ENCODE measurements at places on chromosomes 12 and 14. TPM values are rescaled to one million over a fixed set of nuclear protein-coding genes. Genes with fewer than 3 reads are reported as not detected.
A peak's percentile ranks its signal among the peaks of the same experiment; 100 is the strongest.

The LACRT gene
- total RNA-seq = not detected

The SDR9C7 gene
- not detected for total RNA-seq

The GNPNAT1 gene
- 26.4 TPM for total RNA-seq

The RTL1 gene
- total RNA-seq = not detected

The BEST3 gene
- total RNA-seq = not detected

The CCDC197 gene
- not detected for total RNA-seq

The DDX54 gene
- total RNA-seq = 121 TPM

The SMIM41 gene
- not detected for total RNA-seq

The GUCY2C gene
- not detected for total RNA-seq

The ITGA7 gene
- 1.1 TPM for total RNA-seq

- no peak for DNase-seq
- H3K36me3 ChIP-seq = no peaks in the 10 kb centered on the region
These were observed 216.7 kb upstream of the TMTC1 start for GRCh38 chr12:30000401-30000800.

DNA sequence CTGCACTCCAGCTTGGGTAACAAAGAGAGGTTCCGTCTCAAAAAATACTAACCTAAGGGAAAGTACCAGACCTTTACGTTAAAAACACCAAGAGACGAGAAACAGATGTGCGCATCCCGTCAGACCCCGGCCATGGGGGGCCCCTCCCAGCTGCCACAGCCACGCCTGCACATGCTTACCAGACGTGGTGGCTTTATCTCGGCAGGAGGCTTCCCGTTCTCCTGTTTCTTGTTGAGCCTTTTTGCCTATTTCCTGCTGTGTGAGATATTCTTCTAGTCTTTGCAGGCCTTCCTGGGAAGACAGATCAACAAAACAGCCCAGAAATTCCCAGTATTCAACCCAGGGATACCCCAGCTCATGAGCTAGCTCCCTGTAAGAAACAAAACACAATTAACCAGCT, 23.6 kb downstream of the PGAM5 start:
- no peak for DNase-seq
- no peak overlapping the region for H3K27ac ChIP-seq
- no peaks in the 10 kb centered on the region for H3K4me1 ChIP-seq
- no peaks in the 10 kb centered on the region for H3K27me3 ChIP-seq
- H3K36me3 ChIP-seq = peaks cover 72% of the 10 kb centered on the region

GRCh38 chr14:104118006-104118844, 20.2 kb upstream of the KIF26A start:
- no peak overlapping the region for H3K27ac ChIP-seq
- no peaks in the 10 kb centered on the region for H3K4me1 ChIP-seq
- DNase-seq = no peak
- H3K4me3 ChIP-seq = no peak overlapping the region
- no peaks in the 10 kb centered on the region for H3K36me3 ChIP-seq
- peaks cover 25% of the 10 kb centered on the region for H3K27me3 ChIP-seq

DNA sequence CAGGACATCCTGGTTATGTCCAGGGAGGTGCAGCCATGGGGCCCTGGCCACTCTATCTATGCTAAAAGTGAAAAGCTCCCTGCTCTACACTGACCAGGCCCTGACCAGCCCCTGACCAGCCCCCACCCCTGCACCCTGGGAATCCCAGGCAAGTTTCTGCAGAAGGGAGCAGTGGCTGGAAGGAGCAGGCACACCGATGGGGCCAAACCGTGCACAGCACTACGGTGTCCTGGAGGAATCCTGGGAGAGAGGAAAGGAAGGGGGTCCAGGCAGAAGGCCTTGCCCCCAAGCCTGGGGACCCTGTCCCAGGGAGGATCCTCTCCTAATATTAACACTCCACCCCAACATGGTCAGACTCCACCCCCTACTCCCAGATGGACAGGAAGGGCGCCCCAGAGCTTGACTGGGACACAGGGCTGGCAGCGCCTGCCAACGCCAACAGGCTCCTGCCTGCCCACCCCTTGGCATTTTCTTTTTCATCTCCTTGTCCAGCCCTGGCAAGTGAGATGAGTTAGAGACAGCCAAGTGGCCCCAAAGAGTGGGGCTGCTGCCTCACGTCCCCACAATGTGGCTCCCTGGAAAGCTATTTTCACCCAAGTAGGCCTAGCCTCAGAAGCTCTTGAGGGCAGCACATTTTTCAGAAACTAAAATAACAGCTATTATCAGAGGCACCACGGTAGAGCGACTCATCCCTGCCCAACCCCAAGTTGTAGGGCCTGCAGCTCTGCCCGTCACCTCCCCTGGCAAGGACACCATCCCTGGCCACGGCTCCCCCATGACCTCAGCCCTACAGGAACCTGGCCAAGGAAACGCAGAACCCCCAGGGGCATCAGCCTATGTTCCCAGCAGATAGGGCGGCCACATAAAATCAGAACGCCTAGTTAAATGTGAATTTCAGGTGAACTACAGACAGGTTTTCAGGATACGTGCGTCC, 82.6 kb downstream of the SCARB1 start:
- H3K36me3 ChIP-seq = peaks cover 2% of the 10 kb centered on the region
- H3K27ac ChIP-seq = no peak overlapping the region
- H3K27me3 ChIP-seq = no peaks in the 10 kb centered on the region
- no peak for DNase-seq

- H3K4me3 ChIP-seq = no peak overlapping the region
- no peak overlapping the region for H3K27ac ChIP-seq
- H3K36me3 ChIP-seq = no peaks in the 10 kb centered on the region
- DNase-seq = no peak
- no peaks in the 10 kb centered on the region for H3K27me3 ChIP-seq
These were observed 16.9 kb downstream of the ASPG start for GRCh38 chr14:104102282-104102914.

GRCh38 chr14:77730976-77731497, 23.1 kb downstream of the SLIRP start:
- no peak overlapping the region for H3K27ac ChIP-seq
- H3K36me3 ChIP-seq = peaks cover 55% of the 10 kb centered on the region
- H3K4me1 ChIP-seq = no peaks in the 10 kb centered on the region
- H3K4me3 ChIP-seq = no peak overlapping the region
- no peaks in the 10 kb centered on the region for H3K27me3 ChIP-seq
- DNase-seq = no peak

- no peak overlapping the region for H3K27ac ChIP-seq
- no peaks in the 10 kb centered on the region for H3K27me3 ChIP-seq
- no peaks in the 10 kb centered on the region for H3K4me1 ChIP-seq
- no peak for DNase-seq
- H3K4me3 ChIP-seq = no peak overlapping the region
These were observed 399.6 kb downstream of the KCNH5 start for GRCh38 chr14:62645649-62646048.

DNA sequence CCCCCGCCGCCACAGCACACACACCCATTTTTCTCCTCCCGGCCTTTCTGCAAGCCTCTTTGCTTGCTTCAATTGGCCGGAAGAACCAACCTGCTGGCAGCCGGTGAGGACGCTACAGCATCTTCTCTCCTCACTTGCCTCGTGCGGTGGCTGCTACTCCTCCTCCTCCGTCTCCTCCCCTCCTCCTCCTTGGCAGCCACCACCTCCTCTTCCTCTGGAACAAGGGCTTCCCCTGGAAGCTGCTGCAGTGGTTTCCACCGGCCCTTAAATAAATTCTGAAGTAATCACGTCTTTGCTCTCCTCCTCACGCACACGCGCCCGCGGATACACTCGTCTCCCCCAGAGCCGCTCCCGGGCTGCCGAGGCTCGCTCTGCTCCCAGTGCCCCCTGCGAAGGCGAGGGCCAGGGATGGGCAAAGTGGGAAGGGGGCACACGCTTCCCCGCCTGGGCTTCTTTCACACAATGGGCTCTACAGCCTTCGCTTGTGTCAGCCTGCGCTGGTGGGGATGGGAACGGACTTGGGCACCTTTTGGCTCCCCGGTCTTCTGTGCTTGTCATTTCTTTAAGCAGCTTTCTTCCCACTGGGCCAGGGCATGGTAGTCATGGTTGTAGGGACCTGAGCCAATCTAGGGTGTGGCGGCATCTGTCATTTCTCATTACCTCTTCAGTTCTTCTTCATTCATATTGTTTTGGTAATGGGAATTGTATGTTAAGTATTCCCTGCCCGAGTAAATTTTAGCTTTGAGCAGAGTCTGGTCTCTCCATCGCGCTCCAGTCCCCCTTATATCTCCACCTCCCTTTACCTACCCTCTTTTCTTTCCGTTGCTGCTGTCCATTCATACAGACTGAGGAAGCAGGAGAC, at the start of gene PPFIA2:
Gene PPFIA2, minus strand, starts transcription at position 161 of the 862 bp plus-strand sequence.
- no peak within 1 kb of the TSS for H3K27ac ChIP-seq
- no peaks in the 10 kb centered on the region for H3K36me3 ChIP-seq
- peak within 1 kb of the TSS; percentile 58 for H3K4me3 ChIP-seq
- no peak for DNase-seq
- peaks cover 17% of the 10 kb centered on the region for H3K4me1 ChIP-seq
- H3K27me3 ChIP-seq = peaks cover 37% of the 10 kb centered on the region

DNA sequence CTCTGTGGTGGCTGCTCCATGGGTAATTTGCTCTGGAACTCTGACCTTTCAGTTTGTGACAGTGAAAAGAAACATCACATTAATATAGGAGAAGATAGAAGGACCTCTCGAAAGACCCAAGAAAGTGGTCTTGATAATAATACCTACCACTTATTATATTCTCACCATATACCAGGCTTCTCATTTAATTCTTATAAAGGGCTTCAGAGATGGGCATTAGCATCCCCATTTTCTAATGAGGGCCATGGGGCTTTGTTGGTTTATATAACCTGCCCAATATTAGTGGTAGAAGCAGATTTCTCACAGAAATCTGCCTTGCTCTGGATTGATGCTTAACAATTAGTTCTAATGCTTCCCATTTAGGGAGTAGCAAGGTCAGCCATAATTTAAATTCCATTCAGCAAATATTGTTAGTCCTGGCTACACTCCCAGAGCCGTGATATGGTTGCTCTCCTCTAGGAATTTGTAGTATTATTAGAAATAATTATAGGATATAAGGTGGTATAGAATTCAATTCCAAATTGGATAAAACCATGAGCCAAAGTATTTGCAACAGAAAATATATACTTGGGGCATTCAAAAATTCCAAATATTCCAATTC, 7.4 kb upstream of the AMIGO2 start:
- H3K27ac ChIP-seq = no peak overlapping the region
- no peak for DNase-seq
- H3K27me3 ChIP-seq = no peaks in the 10 kb centered on the region
- peaks cover 23% of the 10 kb centered on the region for H3K36me3 ChIP-seq
- no peak overlapping the region for H3K4me3 ChIP-seq
- peaks cover 39% of the 10 kb centered on the region for H3K4me1 ChIP-seq

GRCh38 chr14:52730709-52731111, 744 bp downstream of the STYX start:
- peaks cover 35% of the 10 kb centered on the region for H3K36me3 ChIP-seq
- peak overlapping the region; percentile 76 for H3K27ac ChIP-seq
- DNase-seq = no peak
- H3K27me3 ChIP-seq = no peaks in the 10 kb centered on the region
- H3K4me3 ChIP-seq = peak overlapping the region; percentile 91
- peaks cover 38% of the 10 kb centered on the region for H3K4me1 ChIP-seq

DNA sequence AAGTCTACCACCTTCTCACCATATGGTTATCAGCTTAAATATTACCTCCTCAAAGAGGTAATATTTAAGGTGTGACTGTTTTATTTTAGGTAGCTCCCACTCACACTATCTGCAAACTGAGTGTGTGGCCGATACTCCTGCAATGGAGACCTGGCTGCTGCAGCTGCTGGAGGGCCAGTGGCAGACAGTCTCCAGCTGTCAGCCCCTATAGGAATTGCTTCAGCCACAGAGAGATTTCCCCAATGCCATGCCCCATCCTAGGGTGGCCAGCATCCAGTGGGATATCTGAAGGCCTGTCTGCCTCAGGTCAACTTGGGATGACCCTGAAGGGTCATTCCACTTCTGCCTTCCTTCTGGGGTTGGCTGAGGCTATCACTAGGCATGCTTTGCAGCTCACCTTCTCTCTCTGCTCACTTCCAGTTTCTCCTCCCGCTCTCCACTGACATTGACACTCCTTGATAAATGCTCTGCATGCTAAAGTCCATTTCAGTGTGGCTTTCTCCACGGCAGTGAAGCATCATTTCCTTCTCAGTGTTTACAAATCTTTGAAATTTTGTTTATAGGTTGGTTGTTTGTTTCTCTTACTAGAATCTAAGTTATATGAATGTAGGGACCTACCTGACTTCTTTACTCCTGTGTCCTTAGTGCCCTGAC, 90.2 kb upstream of the USP44 start:
- H3K36me3 ChIP-seq = no peaks in the 10 kb centered on the region
- no peak overlapping the region for H3K4me3 ChIP-seq
- DNase-seq = no peak
- H3K4me1 ChIP-seq = no peaks in the 10 kb centered on the region

DNA sequence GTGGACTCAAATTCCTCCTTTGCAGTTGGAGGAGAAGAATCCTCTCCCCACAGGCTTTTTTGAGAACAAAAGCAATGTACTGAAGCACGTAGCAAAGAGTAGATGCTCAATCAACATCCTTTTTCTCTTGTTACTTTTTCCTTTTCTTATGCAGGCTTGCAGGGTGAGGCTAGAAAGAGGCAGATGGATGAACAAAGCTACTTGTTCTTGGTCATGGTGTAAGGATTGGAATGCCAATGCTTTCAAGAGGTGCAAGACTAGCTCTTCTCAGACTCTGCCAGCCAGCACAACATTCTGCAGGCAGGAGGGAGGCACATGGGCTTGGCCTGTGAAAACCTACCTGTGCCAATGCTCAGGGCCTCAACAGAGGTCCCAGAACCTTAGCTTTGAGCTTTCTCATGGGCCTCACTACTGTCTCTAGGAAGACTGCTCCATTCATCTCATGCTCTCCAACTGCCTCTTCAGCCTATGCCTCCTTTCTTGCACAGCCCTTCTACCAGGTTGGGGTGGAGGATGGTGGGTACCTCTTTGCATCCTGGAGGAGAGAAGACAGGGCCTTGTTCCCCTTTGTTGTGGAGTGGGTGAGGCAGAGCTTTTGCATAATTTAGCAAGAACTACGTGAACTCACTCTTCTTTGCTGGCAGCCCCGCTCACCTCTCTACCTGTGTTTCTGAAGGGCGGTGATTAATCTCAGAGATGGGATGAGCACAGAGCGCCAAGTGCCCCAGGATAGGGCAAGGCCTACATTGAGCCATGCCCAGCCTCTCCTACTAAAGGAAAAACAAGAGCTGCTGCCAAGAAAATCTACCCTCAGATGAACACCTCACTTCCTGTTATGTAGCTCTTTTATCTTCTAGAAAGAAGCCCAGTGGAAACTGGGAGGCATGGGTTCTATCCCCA, 1119.7 kb downstream of the VRK1 start:
- H3K36me3 ChIP-seq = no peaks in the 10 kb centered on the region
- no peak for DNase-seq
- H3K27me3 ChIP-seq = peaks cover 5% of the 10 kb centered on the region

- H3K27me3 ChIP-seq = peaks cover 4% of the 10 kb centered on the region
- no peaks in the 10 kb centered on the region for H3K36me3 ChIP-seq
- H3K4me3 ChIP-seq = no peak overlapping the region
- H3K4me1 ChIP-seq = peaks cover 5% of the 10 kb centered on the region
- H3K27ac ChIP-seq = no peak overlapping the region
These were observed 136.4 kb downstream of the ZFP36L1 start for GRCh38 chr14:68656452-68656851.

GRCh38 chr12:111437816-111438454, 32.2 kb downstream of the SH2B3 start:
- peaks cover 40% of the 10 kb centered on the region for H3K36me3 ChIP-seq
- H3K27ac ChIP-seq = no peak overlapping the region
- no peak overlapping the region for H3K4me3 ChIP-seq
- DNase-seq = no peak
- H3K4me1 ChIP-seq = peaks cover 88% of the 10 kb centered on the region

All from activated T-helper 1 cell treated with anti-CD3 and anti-CD28 coated beads, Interleukin-12 subunit alpha, Interleukin-12 subunit beta, Interleukin-2, Interleukin-4 antibody, amounts not matched to agents 30 ng/mL and 10 ng/mL and 1 ng/mL, durations not matched to agents 14 hours and 24 hours and 36 hours (primary cell).